ENCODE measurements at places on chromosomes 6 and 20.

GRCh38 chr6:5379647-5380242 lies 118.4 kb downstream of the FARS2 start:
- DNase-seq, result no peak

DNA sequence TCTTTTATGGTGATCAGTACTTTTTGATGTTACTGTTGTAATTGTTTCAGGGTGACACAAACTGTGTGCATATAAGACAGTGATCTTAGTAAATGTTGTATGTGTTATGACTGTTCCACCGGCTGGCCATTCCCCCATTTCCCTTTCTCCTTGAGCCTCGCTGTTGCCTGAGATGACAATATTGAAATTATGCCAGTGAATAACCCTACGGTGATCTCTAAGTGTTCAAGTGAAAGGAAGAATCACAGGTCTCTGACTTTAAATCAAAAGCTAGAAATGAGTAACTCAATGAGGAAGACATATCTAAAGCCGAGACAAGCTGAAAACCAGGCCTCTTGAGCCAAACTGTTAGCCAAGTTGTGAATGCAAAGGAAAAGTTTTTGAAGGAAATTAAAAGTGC lies 32.3 kb downstream of the TULP4 start:
- DNase-seq, result no peak

GRCh38 chr6:170080169-170080827 lies 210.6 kb downstream of the DLL1 start:
- no peak for DNase-seq

DNA sequence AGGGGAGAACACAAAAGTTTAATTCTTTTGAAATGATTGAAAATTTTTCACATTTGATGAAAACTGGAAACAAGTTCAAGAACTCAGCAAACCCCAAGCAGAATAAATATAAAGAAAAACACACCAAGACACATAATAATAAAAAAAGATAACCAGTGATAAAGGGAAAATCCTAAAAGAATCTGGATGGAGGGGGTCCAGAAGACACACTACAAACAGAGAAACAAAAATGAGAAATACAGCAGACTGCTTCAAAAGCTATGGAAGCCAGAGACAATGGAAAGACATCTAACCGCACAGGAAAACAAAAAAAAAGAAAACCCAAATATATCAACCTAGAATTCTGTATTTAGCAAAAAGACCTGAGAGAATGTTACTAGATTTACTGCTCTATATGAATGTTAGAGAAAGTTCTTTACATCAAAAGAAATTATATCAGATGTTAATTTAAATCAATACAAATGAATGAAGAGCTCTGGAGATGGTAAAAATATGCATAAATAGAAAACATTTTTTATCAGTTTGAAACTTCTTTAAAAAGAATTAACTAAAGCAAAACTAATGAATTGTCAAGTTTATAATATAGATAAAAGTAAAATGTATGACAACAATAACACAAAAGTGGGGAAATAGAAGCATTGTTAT lies 310.7 kb upstream of the PREP start:
- no peak for DNase-seq

DNA sequence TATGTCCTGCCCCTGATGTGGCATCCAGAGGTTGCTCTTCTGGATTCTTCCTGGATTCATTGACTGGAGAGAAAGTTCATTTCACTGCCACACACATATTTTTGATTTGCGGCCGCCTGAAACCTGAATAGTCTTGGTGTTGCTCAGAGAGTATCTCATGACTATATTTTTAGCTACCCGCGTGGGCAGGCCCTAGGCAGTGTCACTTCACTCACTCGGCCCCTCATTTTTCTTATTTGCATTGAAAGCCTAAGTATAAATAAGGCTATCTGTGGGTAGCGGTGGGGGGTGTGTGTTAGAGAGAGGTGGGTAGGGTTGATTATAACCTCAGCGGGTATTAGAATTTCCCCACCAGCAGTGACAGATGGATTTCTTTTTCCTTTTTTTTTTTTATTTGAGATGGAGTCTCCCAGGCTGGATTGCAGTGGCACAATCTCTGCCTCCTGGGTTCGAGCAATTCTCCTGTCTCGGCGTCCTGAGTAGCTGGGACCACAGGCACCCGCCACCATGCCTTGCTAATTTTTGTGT lies 113.5 kb downstream of the JARID2 start:
- DNase-seq, result no peak

DNA sequence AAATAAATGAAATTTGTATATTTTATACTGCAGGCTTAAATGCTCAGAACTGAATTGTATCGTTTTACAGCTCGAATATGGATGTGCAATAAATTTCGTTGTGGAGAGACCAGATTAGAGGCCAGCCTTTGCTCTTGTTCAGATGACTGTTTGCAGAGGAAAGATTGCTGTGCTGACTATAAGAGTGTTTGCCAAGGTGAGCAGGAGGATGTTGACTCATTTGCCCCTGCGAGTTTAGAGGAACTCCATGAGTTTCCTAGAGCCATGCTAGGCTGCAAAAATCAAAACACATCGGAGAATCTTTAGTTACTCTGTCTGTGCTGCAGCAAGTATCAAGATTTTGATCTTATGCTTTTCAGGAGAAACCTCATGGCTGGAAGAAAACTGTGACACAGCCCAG lies 15.4 kb downstream of the ENPP3 start:
- no peak for DNase-seq

DNA sequence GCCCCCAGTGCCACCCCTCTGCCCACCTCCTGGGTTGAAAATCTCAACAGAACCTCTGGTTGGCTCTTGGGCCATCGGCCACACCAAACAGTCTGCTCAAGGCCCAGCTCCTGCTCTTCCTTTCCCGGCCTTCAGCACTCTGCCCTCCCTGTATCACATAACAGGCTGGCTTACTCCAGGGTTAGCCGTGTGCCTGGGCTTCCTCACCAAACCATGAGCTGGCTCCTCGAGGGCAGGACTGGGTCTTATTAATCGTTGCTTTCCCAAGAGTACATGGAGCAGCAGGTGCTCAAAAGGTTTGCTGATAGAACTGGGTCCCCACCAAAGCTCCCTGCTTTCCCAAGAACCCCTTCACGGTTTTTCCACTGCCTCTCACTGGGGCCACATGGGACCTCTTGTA lies 12.7 kb upstream of the FAM83C start:
- no peak for DNase-seq

DNA sequence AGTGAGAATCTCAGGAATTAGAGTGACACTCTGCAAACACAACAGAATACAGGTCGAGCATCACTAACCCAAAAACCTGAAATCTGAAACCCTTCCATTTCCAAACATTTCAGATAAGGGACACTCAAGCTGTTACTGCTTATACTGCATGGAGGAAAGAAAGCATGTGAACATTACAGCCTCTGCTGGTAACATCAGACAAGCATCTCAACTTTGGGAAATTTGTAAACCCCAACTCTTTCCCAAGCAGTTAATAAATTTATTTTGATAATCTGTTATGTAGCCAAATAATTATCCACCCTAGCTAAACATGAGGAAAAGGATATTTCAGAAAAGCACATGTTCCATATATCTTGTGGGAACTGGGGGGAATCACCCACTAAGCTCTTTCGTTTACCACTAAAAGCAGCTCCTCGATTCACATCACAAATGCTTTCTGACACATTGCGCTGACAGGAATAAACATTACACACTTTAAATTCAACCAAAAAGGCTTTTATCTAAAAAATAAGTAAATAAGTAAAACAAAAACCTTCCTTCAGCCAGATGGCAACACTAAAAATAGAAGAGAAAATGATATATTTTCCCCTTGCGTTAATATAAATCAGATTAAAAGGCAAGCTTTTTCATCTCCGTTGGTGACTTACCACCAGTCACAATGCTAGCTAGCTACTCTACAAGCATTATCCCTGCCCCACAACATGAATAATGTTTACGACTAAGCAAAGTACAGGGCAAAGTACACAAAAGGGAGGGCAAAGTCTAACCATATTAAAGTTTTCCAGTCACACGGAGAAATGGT lies 120.8 kb downstream of the MAP7 start:
- no peak for DNase-seq

DNA sequence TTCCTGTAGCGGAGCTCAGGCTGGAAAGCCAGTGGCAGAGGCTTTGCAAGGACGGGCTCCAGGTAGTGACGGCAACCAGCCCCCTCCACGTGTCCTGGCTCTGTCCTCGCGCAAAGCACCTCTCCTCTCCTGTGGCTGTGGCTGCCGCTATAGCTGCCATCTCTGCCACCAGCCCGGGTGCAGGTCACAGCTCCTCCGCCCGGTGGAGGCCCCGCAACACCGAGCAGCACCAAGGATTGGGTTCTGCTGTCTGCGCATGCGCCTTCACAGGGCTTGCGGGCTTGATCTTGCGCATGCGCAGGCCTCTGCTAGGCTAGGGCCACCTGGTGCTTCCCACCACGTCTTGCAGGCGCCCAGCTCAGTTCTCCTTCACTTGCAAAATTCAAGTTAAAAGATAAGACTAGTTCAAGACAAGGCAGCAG lies 625.4 kb downstream of the QKI start:
- no peak for DNase-seq

- DNase-seq, result no peak
Observed at GRCh38 chr6:21633511-21634109, 40.1 kb downstream of the SOX4 start.

DNA sequence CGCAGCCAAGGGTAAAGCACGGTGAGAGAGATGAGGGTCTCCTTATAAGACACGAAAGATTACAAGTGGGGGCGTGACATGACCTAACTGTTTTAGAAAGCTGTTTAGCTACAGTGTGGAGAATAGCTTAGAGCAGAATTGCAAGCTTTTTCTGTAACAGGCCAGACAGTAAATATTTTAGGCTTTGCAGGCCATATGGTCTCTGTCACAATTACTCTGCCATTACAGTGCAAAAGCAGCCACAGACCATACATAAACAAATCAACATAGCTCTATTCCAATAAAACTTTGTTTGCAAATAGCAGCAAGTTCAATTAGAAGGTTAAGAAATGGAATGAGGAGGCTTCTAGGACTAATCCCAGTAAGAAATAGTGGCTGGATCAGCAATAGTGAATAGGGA lies 16.8 kb downstream of the PGM3 start:
- DNase-seq, result no peak

- DNase-seq, result no peak
Observed at GRCh38 chr20:14507711-14508110, 170.3 kb upstream of the FLRT3 start.

Measured in heart right ventricle (tissue), 16 donors.